ENCODE measurements at places on chromosomes 13 and 19. TPM values are rescaled to one million over a fixed set of nuclear protein-coding genes. Genes with fewer than 3 reads are reported as not detected.

GRCh38 chr19:33063753-33064457, 783 bp downstream of the RHPN2 start:
- no peak for DNase-seq

DNA sequence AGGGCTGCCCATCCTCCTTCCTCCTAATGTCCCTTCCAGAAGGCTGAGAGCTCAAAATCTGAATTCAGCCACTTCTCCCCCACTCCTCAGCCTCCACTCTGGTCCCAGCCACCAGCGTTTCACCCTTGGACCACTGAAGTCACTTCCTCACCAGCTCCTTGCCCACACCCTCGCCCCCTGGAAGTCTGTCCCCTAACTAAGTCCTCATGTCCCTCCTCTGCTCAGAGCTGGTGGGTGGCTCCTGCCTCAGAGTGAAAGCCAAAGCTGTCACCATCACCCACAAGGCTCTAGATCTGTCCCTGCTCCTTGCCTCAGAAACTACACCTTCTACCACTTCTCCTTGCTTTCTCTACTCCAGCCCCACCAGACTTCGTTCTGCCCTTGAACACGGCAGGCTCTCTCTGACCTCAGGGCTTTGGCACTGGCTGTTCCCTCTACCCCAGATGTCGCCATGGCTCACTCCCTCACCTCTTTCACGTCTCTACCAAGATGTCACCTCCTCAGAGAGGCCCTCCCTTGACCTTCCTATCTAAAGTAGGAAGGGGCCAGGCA, 1.7 kb downstream of the ERCC1 start:
- DNase-seq: no peak

The PRKCSH gene
- polyA plus RNA-seq: 187 TPM

DNA sequence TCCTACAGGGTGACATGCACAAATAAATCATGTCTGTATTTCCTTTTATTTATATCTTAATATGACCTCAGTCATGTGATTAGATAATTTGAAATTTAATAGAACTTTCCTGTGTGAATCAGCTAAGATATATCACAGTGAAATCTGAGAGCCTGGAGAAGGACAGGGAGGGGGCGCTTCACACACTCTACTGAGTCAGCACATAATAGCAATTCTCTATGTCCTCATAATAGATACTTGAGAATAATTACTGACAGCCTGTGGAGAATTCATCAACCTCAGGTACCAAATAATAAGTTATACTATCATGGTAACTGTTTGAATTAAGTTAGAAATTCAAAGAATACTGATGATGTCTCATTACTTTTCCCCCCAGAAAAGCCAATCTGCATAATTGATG, 98.0 kb upstream of the SLC10A2 start:
- DNase-seq: no peak

The ZNF837 gene
- polyA plus RNA-seq: 1.5 TPM

GRCh38 chr13:42039457-42039945, 8.9 kb upstream of the DGKH start:
- DNase-seq: no peak

DNA sequence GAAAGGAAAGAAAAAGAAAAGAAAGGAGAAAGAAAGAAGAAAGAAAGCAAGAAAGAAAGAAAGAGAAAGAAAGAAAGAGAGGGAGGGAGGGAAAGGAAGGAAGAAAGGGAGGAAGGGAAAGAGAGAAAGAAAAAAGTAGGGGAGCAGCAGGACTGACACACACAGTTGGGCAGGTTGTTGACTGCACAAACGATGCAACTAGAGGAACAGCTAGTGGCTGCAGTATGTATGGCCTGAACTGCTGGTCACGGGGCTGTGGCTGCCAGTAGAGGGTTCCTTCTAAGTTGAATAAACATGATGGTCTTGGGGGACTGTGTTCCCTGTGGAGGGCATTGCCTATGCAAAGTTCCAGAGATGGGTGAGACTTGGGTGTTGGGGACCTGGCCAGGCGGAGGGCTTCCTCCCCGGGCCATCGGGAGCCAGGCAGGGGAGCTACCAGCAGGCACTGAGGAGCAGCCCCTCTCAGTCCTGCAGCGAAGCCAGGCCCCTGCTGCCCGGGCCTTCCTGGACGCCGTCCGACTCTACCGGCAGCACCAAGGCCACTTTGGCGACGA, 16.7 kb upstream of the COLGALT1 start:
- DNase-seq: no peak

- DNase-seq: no peak
These were observed 607.1 kb downstream of the DCT start for GRCh38 chr13:93872376-93872775.

GRCh38 chr13:67538906-67539305, 308.8 kb upstream of the PCDH9 start:
- no peak for DNase-seq

The CEACAM16 gene
- polyA plus RNA-seq: 0.56 TPM

GRCh38 chr19:4642625-4643024, 3.3 kb downstream of the TNFAIP8L1 start:
- DNase-seq: no peak

DNA sequence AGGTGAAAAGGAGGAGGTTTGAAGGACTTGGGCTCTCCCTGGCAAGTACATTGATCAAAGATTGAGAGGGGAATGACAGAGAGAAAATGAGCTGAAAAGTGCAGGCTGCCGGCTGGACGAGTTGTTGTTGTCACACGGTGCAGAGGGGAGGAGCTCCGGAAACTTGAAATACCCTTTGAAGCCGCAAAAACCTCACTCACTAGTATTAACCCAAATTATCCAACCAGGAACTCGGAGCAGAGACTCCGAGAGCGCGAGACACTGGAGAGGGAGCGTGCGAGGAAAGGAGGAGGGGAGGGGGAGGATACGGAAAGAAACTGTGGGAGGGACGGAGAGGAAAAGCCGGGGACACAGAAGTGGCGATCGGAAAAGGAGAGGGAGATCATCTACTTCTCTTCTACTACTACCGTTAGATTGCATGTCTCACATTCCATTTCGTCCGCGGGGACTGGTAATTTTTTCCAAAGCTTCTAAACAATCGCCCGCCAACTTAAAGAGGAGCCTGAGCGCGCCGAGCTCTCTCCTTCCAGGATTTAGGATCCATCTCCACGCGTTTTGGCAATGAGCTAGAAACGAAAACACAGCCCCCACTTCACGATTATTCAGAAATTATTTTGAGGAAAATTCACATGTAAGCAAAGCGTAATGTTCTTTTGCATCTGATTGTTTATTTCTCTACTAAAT, at the start of gene DACH1:
Gene DACH1 (minus strand): TSS at position 74 of the 684 bp plus-strand sequence.
- DNase-seq: peak; percentile 66

GRCh38 chr19:50820086-50820485, 3.5 kb downstream of the KLK1 start:
- no peak for DNase-seq

- DNase-seq: no peak
These were observed 267.9 kb downstream of the LMO7 start for GRCh38 chr13:75904012-75904411.

DNA sequence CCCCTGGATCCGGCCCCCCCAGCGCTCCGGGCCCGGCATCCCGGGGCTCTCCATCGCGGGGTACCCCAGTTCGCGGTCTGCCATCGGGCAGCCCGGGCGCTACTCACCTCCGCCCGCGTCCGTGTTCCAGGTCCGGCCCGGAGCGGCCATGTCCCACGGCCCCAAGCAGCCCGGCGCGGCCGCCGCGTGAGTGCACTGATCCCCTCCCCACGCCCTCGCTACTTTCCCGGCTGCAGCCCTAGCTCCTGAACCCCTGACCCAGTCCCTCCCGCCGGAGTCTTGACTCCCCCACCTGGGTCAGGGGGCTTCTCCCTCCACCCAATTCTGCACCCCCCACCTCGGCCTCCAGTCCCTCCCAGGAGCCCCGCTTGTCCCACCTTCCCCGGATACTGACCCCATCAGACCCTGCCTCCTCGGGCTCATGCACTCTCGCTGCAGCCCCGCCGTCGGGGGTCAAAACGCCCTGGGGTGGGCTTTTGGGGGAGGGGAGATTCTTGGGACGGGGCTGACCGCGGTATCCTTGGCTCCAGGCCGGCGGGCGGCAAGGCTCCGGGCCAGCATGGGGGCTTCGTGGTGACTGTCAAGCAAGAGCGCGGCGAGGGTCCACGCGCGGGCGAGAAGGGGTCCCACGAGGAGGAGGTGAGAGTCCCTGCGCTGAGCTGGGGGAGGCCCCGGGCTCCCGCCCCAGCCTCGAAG, 566 bp downstream of the HMG20B start:
- DNase-seq: no peak

GRCh38 chr13:23430664-23431063, 2.8 kb downstream of the SACS start:
- DNase-seq: no peak

The LHB gene
- polyA plus RNA-seq: 0.34 TPM

The SIGLEC11 gene
- polyA plus RNA-seq: 0.59 TPM

All from muscle of back (tissue), 13 donors.